ENCODE measurements at places on chromosomes 16 and 17. TPM values are rescaled to one million over a fixed set of nuclear protein-coding genes. Genes with fewer than 3 reads are reported as not detected.

CCL4 gene
- not detected for total RNA-seq

KRT34 gene
- not detected for total RNA-seq

ABCC11 gene
- 1.5 TPM for total RNA-seq

KRT24 gene
- total RNA-seq, result not detected

RAB26 gene
- 0.40 TPM for total RNA-seq

HBQ1 gene
- 2.2 TPM for total RNA-seq

DYNLRB2 gene
- not detected for total RNA-seq

DNAAF8 gene
- 0.19 TPM for total RNA-seq

RNF43 gene
- 5.6 TPM for total RNA-seq

GPR139 gene
- total RNA-seq, result not detected

DNA sequence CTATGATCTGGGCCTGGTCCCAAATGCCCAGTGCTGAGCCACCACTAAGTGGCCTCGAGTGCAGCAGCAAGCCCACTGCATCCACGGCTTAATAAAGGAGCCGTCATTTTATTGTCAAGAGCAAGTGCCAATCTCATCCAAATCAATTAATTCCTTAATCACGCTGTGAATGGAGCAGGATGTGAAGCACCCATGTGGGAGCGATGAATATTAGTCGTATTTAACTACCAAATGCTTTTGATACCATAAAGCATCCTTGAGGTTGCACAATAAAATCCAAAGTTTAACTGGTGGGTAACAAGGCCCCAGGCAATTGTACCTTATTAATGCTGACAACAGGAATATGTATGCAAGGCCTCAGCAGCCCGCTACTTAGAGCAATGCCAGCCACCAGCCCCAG lies 226.0 kb upstream of the C16orf82 start:
- DNase-seq, result no peak

- peak; percentile 61 for DNase-seq
Observed at GRCh38 chr16:89711601-89712273, 9.0 kb downstream of the VPS9D1 start.

DNA sequence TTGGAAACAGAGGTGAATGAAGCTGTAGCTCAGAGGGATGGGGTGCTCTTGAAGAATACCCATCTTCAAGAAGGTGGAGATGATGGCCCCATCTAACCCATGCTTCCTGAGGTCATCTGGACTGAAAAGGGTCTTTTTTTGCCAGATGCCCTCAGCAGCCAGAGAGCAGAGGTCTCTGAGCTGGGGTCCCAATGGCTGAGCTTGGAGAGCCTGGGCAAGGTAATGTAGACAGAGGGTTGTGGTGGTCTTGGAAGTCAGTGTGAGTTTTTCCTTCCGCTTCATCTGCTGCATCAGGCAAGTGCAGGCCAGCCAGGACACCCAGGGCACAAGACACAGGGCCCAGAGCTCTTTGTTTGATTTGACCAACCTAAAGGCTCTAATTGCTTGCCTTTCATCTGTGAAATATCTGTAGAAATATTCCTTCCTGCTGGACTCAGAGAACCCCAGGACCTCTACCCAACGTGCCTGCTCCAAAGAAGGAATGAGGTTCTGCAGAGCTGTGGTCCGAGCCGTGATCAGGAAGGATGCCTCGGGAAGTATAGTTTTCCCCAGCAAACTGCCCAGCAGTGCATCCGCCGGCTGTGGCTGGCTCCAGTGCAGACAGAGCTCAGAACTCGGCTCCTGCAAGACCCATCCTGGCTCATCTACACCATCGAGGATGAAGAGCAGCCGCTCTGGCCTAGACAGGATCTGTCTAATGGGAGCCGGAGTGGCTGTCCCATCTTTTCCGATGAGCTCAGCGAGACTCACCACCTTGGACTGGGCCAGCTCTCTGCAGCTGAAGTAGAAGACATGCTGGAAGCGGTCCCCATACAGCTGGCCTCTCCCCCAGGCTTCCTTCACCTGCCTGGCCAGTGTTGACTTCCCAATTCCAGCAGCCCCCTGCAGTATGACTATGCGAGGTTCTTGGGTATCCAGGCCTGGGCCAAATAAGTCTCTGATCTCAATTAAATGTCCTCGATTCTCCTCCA lies 25.2 kb downstream of the NLRP1 start:
- DNase-seq, result no peak

DNA sequence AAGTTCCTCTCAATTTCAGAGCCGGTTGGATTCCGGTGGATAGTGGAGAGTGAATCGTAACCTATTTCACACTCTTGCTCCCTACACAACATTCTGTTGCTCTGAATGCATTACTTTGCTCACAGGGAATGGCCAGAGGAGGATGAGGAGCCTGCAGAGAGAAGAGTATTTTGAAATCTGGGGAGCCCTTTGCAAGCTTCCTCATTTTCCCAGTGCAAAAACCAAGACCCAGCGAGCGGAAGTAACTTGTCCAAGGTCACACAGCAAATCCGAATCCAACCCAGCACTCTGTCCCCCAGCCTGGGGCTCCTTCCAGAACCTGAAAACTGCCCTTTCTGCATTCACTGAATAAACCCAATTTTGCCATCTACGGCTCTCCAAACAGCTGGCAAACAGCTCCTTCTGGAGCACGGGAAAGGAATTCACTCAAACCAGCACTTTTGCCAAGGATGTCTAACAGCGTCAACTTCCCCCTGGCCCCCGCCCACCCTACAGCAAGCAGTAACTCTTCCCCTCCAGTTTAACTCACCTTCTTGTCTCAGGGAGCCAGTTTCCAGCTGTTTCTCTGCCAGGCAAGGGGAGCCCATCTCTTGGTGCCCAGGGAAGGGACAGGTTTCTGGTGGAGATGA lies 557 bp downstream of the KCNG4 start:
- no peak for DNase-seq

DNA sequence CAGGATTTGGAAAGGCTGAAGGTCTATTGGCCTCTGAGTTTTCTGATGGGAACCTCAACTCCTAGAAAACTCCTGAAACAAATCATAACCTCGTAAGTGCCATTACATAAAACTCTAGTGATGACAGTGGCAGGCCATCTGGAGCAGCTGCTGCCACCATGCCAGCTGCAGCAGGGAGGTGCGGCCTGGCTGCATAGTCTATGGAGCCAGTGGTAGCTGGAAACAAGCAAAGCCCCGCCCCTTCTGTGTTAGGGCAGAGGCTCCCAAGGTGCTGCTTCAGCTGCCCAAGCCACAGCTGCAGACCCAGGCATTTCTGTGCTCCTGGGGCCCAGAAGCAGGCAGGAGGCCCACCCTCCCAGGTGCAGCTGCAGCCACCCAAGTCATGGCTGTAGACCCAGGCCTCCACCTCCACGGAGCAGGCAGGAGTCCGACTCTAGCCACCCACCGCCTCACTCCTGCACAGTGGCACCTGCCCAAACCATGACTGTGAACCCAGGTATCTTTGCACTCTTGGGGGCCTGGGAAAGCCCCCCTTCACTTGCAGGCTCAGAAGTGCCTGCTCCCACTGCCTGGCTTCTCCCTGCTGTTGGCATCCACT lies 254.1 kb upstream of the KCNJ16 start:
- no peak for DNase-seq

GRCh38 chr17:29008591-29008990 lies 2.8 kb upstream of the SEZ6 start:
- no peak for DNase-seq

- no peak for DNase-seq
Observed at GRCh38 chr17:2736956-2737355, 12.5 kb downstream of the CCDC92B start.

DNA sequence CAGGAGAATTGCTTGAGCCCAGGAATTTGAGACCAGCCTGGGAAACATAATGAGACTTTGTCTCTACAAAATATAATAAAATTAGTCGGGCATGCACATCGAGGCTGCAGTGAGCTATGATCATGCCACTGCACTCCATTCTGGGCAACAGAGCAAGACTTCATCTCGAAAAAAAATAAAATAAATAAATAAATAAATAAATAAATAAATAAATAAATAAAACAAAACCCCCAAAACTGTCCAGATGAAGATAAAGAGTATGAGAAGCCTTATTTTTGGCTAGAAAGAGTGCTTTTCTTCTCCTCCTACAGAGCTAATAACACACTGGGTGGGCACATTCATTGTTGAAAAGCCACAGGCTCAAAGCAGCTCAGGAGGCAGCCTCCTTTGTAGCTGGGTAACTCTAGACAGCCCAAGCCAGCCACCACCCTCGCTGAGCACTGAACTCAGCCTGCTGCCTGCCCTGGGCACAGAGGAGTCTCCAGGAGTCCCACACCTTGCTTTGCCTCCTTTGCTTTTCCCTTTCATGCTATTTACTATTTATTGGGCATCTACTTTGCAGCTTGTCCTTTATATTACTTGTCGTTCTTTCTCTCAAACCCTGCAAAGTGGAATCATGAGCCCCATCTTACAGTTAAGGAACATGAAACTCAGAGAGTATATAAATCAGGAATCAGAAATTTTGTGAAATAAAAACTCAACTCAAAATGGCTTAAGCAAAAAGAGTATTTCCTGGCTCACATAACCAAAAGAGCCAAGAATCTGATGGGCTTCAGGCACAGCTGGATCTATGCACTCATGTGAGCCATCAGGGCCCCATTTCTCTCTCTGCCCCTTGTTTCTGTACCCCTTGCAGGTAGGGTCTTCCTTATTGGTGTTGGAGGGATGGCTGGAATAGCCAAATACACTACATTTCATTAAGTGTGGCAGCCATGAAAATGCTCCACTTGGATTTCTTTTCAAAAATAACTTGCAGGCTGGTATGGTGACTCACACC lies 18.1 kb upstream of the C16orf87 start:
- DNase-seq, result no peak

GRCh38 chr16:86988920-86989696 lies 328.1 kb downstream of the C16orf95 start:
- no peak for DNase-seq

GRCh38 chr16:67936124-67936879 lies at the start of gene PSMB10:
PSMB10 (minus strand) TSS chr16:67936850; CDS start chr16:67936749, 101 bp downstream.
- peak; percentile 49 for DNase-seq

DNA sequence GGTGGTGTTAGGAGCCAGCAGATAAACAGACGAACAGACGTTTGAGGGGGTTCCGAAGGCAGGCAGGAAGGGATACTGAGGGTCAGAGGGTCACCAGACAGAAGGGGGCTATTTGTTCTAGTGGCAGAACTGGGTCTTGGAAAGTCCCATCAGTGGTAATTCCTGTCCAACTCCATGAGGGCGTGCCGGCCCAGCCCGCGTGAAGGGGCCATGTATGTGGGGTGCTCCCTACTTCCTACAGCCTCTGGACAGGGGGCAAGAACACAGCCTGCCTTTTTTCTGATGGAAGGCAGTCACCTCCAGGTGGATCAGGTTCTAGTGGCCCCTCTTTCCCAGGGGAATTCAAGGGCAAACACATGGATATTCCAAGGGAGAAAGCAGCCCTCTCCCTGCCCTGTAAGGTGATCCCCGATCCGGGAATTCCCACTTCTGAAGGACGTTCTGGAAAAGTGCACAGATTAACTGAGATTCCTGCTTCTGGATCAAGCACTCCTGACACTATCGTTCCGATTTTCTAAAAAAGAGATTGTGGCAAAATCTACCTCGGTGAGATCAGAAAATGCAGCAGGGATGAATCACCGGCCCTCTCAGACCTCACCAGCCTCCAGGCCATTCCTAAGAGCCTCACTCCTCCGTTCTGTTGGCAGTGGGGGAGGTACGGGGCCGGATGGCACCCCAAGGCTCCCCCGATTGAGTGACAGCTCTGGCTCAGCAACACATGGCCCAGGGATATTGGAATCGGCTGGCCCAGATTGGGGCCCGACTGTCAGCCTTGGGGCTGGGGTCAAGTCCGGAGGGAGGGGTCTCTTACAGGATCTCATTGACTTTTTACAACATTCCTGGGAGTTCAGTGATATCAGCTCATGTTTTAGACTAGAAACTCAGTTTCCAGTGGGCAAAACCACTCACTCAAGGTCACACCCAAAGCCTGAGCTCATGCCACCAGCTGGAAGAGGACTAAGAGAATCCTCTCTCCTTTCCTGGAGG lies 12.4 kb downstream of the STX1B start:
- peak; percentile 15 for DNase-seq

DNA sequence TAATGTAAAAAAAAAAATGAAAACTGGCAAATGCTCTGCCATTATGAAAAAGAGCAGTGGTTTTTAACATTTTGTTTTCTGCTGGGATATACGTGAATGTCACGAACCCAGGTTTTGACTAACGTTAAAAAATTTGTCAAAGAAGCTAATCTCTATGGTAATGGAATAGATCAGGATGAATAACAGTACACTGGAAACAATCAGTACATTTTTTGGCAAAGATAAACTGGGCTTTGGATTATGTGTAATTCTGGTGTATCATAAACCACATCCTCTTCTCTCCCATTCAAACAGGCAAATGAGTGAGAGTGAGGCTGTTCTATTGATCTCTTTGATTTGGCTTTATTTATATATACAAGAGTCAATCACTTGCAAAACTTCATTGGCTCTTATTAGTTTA lies 207.0 kb upstream of the IRX3 start:
- DNase-seq, result no peak

DNA sequence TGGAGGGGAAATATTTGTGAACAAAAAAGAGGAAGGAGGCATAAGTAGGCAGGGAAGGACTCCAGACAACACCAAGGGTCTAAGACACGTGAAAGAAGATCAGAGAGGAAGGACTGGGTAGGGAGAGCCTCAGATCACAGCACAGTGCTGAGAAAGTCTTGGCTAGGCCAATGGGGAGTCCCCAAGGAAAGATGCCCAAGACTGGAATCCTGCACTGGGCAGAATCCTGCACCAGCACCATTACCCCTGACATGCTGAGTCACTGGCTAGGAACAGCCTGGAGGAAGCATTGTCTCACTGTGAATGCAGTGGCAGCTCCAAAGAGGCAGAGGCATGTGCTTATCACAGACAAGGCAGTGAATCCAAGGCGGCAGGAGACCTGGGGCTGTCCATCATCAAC lies 19.2 kb downstream of the CLEC19A start:
- peak; percentile 22 for DNase-seq

- no peak for DNase-seq
Observed at GRCh38 chr17:48642843-48643696, 16.9 kb upstream of the HOXB9 start.

GRCh38 chr16:73021866-73022495 lies 25.9 kb downstream of the ZFHX3 start:
- DNase-seq, result no peak

- DNase-seq, result no peak
Observed at GRCh38 chr16:49019081-49019633, 262.5 kb downstream of the CBLN1 start.

- DNase-seq, result no peak
Observed at GRCh38 chr17:46972346-46972745, 6.7 kb downstream of the RPRML start.

DNA sequence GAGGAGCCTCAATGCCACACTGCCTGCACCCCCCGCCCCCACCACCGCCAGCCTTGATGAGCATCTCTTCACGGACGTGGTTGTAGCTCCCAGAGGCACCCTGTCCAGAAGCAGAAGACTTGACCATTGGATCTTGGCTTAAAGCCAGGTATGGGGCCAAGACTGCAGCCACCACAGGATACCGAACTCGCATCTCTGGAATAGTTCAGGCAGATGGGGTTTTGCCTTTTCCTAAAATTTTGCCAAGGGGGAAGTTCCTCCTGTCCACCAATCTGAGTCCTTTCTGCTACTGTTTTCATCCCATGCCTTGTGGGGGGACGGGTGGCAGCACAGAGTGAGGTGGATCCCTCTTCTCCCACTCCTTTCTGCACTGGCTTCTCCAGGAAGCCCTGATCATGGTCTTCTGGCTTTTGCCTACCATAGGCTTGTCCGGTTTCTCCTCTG lies 939 bp downstream of the CORO6 start:
- DNase-seq, result no peak

- DNase-seq, result no peak
Observed at GRCh38 chr16:78955206-78955605, 645.3 kb downstream of the MAF start.
